ENCODE measurements at places on chromosomes 2 and 18.
A peak's percentile ranks its signal among the peaks of the same experiment; 100 is the strongest.

- no peak for DNase-seq
These were observed 40.5 kb upstream of the PEX13 start for GRCh38 chr2:60976875-60977561.

- no peak for DNase-seq
These were observed 145.6 kb downstream of the AQP4 start for GRCh38 chr18:26719896-26720295.

GRCh38 chr2:211487733-211488132 is 931.3 kb downstream of the CPS1 start:
- DNase-seq, result no peak

DNA sequence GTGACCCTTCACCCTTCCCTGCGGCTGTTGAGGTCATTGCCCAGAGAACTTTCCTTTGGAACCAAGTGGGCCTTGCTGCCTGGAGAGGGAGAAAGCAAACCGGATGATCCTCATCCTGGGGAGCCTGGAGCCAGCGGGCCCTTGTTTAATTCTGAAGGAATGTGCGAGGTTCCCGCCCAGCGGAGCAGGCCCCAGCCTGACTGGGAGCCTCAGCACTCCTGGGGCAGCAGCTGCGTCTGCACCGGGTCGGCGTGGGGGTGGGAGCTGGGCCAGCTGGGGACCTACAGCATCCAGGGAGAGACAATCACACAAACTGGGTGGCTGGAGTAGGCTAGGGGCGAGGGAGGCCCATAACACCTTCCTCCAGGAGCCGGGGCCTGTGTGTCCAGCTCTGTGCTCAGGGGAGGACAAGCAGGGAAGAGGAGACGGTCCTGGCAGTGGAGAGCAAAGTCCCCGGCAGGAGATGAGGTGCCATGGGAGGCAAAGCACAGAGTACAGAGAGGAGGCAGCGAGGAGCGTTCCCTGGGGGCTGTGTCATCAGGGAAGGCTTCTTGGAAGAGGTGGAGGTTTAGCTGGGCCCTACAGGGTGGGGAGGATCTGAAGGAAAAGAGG is 61.9 kb upstream of the HAAO start:
- no peak for DNase-seq

DNA sequence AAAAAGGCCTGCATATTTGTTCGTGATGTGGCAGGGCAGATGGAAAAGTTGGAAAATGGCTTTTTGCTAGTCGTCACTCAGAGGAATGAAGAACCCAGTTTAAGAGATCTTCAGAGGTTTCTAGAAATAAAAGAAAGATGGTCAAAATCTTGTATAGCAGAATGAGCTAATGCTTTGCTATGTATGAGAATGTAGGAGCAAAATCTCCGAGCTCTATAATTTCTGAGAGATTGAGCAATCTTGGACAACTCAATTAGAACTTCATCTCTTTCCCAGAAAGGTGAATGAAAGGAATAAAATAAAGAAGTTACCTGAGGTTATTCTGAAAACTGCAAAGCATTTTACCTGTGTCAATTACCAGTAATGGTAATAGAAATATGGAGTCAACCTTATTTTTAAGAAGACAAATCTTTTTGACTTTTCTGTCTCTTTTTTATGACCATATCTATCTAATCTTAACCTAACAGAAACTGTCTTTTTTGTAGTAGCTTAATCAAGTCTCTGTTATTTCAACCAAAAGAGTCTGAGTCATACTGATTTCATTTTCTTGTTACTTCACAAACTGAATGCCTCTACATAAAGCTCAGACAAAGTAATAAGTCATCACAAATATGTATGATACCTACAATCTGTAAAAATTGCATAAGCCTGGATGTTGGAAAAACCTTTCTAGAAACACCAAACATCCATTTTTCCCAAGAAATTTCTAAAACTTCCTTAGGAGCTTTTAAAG is 32.5 kb downstream of the CCDC68 start:
- DNase-seq, result no peak

- DNase-seq, result peak; percentile 4
These were observed at the start of gene CYRIA for GRCh38 chr2:16665748-16666448. TSS of gene CYRIA (minus strand) at chr2:16665834. CDS start at chr2:16588119, 77,715 bp downstream.

GRCh38 chr2:199261239-199261638 is 196.5 kb downstream of the SATB2 start:
- peak; percentile 50 for DNase-seq

DNA sequence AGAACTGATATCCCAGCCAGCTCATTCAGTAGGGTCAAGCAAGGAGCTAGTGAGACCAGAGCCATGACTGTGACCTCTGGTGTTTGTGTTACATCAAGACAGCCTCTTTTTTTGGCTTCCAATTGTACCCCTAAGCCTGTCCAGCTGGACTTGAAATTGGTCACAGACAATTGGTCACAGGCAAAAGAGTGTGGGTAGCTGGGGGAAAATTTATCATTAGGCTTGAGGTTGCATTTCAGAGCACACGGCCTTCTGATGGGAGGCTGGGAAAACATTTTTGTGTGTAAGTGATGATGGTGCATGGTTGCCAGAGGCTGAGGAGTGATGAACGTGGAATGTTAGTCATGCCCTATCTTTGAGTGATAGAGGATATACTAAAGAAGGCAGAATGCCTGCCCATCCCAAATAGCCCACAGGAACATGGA is 285.1 kb upstream of the SLC14A2 start:
- no peak for DNase-seq

DNA sequence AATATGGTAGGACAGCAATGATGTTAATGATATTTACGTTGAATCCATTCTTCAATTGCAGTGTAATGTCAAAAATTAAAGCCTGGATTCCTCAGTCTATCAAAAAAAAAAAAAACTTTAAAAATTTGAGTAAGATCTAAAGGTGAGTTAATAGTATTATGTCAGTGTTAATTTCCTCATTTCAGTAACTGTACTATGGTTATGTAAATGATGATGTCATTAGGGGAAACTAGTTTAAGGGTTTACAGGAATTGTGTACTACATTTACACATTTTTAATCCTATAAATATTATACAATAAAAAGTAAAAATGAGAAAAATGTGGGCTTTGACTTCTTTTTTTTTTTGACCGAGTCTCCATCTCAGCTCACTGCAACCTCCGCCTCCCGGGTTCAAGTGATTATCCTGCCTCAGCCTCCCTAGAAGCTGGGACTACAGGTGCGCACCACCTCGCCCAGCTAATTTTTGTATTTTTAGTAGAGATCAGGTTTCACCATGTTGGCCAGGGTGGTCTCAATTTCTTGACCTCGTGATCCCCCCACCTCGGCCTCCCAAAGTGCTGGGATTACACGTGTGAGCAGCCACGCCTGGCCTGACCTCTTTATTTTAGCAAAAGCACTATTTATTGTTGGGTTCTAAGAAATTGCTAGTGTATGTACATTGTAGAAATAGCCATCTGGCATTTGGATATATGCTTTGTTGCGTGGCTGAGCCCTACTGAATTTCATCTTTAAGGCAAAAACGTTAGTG is 106.5 kb downstream of the XIRP2 start:
- no peak for DNase-seq

DNA sequence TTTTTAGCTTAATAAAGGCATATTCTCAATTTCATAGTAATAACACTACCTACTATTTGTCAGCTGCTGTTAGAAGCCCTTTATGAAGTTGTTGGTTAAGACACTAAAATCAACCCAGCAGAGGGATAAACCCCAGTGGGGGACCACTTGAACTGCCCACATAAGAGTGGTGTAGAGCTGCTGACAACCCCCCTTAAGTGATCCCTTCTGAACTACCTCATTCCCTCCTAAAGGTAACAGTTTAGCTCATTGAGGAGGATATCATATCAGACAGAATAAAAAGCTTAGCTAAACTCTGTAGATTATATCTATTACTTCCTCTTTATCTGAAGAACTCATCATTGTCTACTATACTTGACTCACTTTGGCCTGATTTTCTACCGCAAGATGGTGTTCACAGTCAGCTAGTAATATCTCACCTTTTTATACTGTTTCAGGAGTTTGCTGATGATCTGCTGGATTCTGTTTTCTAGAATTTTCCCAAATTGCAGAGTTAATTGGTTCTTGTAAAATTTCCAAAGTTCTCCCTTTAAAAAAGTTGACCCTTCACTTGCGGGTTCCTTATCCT is 16.2 kb downstream of the GALM start:
- DNase-seq, result no peak
